ENCODE measurements at places on chromosomes 5 and 9.

GRCh38 chr9:81886665-81887064, 41.6 kb upstream of the SPATA31D4 start:
- DNase-seq: no peak

DNA sequence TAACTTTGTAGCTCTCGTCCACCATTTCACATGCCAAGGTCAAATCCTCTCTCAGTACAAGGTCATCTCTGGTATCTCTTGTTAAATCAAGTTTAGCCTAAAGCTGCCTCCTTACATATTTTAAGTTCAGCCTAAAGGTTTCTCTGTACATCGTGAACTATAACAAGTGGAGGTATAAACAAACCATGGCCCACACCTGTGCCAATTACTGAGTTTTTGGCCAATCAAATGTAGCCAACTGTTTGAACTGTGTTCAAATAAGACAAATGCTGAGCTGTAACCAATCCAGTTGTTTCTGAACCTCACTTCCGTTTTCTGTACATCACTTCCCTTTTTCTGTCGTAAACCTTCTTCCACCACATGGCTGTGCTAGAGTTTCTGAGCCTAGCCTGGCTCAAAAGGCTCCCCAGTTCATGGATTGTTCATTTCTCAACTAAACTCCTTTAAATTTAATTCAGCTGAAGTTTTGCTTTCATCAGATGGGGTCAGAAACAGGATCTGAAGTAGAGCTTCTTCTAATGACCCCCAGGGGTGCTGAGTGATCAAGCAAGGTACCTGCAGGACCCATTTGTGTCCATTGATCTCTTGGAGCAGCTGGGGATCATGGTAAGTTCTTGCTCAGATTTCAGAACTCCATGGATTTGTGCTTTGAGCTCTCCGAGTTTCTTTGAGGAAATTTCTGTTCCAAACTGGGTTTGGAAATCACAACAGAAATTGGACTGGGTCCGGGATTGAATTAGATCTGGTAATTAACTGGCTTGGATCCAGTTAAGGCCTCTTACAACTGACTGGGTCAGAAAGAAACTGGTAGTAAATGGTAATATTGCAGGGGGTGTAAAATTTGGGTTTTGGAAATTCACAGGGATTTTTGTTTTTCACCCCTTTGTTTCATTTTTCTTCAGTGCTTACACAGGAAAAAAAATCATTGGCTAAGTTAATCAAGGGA, 11.0 kb upstream of the NANS start:
- no peak for DNase-seq

- DNase-seq: no peak
These were observed 95.5 kb downstream of the LMX1B start for GRCh38 chr9:126709241-126709640.

DNA sequence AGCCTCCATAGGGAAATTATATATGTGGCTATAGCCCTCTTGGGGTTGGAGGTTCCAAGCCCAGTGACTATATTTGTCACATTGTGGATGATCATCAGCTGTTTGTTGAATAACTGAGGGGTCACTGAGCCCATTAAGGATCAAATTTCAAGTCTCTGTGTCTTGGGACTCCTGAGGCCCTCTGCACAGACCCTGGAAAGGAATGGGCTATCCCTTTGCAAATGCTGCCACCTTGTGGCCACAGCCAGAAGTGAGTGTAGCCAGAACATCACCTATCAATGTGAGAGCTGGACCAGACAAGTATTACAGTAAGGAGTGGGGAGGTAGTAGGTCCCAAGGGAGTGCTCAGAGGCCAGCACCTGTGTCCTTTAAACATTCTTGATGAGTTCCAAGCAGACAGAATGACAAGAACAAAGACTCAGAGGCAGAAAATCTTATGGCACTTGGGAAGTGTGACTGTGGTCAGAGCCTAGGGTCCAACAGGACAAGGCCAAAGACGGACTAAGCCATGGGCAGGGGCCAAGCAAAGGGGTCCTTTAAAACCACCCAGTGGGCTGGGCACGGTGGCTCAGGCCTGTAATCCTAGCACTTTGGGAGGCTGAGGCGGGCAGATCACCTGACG, 8.2 kb downstream of the RPP25L start:
- DNase-seq: peak; percentile 54

DNA sequence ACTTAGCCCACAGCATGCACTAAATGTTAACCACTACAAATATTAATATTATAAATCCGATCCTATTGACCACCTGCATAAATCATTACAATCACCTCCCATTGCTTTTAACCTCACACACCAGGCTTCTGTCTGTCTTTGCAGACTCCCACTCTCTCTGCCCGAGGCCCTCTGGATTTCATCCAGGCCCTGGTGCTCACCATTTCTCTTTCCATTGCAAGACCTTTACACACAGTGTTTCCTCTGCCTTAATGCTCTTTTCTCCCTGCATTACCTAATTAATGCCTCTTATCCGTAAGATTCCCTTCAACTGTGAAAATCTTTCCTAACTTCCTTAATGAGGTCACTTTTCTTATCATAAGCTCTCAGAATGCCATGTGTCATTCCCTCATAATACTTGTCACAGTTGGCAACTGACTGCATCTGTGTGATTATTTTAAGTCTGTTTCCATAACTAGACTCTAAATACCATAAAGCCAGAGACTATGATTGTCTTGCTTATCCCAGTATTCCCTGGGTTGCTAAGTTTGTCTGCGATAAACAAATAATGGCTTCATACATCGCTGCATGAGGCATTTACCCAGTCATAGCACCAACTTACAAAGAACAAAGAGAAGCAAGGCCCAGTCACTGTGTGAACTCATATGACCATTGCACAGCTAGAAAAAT, 155.1 kb downstream of the CCDC192 start:
- no peak for DNase-seq

GRCh38 chr9:18237776-18238175, 236.2 kb upstream of the ADAMTSL1 start:
- DNase-seq: no peak
